ENCODE measurements at places on chromosomes 16 and 17. TPM values are rescaled to one million over a fixed set of nuclear protein-coding genes. Genes with fewer than 3 reads are reported as not detected.

EPX gene
- not detected for total RNA-seq

DNA sequence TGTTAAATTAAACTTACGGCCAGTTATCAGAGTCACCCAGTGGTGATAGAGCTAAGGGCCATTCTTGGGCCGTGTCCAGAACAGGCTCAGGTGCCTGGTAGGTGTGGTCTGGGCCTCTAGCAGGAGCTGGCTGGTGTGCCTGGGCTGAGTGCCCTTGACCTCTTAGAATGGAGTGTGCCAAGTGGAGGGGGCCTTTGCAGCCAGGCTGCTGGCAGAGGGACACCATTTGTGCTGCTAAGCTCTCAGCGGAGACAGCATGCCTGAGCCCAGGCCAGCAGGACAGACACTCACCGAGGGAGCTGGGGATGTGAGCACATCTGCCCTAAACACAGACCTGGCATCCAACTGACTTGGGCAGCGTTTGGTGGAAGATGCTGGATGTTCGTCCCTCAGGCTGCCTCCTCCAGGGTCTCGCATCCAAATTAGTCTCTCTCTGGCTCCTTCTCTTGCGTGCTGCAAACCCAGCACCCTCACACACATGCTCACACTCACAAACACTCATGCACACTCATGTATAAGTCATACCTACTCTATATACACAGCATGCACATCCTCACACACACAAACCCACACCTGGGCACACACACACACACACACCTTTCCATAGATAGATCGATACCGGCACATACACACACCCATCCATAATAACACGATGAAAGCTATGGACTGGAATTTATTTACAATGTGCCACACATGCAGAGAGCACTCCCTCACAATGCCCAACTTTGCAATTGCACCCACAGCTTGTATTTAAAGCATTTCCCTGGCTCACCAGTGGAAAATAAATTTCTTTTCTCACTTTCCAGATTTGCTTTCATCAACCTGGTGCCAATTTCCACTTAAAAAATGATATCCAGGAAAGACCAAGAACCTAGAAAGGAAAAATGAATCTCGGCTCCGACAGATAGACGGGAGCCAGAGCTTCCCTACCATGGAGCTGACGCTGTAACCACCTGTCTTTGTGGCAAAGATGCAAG lies 33.6 kb upstream of the CDH5 start:
- H3K4me3 ChIP-seq = no peak overlapping the region
- peaks cover 3% of the 10 kb centered on the region for H3K27me3 ChIP-seq
- no peaks in the 10 kb centered on the region for H3K4me1 ChIP-seq
- H3K36me3 ChIP-seq = no peaks in the 10 kb centered on the region

ZSCAN10 gene
- total RNA-seq = 0.78 TPM

GRCh38 chr17:27994586-27994985 lies 47.9 kb upstream of the NLK start:
- no peaks in the 10 kb centered on the region for H3K36me3 ChIP-seq
- H3K27me3 ChIP-seq = no peaks in the 10 kb centered on the region
- no peak for DNase-seq
- H3K4me1 ChIP-seq = peaks cover 19% of the 10 kb centered on the region
- H3K4me3 ChIP-seq = no peak overlapping the region
- H3K27ac ChIP-seq = no peak overlapping the region

DNA sequence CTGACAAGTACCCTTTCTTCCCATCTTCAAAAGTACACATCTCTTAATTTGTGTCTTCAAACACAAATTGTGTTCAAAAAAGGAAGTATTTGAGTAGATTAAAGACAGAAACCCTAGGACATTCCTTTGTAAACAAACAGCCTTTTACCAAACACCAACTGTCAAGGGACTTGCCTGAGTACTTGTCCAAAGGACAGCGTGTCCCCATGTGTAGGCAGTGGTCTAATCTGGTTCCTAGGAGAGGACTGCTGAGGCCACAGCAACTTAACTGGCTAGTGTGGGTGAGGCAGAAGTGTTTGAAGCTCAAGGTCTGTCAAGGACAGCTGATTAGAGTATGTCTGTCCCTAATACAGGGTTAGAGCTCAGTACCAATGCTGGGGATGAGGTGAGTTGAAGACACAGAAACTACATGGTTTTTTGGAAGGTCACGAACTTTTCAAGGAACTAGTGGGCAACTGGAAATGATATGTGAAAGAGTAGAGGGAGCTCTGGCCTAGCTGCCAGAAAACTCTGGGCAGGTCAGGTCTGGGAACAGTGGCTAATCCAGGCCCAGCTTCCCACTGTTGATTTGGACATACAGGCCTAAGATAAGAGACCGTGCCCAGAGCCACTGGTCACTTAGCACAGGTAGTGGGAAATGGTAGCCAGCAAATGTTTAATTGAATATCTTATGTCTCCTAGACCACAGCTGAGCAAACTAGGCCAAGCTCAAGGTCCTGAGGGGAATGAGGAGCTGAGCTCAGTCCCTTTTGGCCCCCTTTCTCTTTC lies 10.1 kb downstream of the HMOX2 start:
- H3K36me3 ChIP-seq = peaks cover 3% of the 10 kb centered on the region
- no peak for DNase-seq
- no peaks in the 10 kb centered on the region for H3K27me3 ChIP-seq
- H3K4me1 ChIP-seq = peaks cover 25% of the 10 kb centered on the region

TTYH2 gene
- total RNA-seq = 7.9 TPM

- H3K4me3 ChIP-seq = no peak overlapping the region
- H3K36me3 ChIP-seq = no peaks in the 10 kb centered on the region
- peaks cover 15% of the 10 kb centered on the region for H3K4me1 ChIP-seq
- no peaks in the 10 kb centered on the region for H3K27me3 ChIP-seq
- DNase-seq = peak; percentile 6
Observed at GRCh38 chr16:71214746-71215381, 15.7 kb downstream of the HYDIN start.

SULT1A4 gene
- total RNA-seq = 7.0 TPM

GRCh38 chr16:21684199-21684598 lies 20.4 kb downstream of the OTOA start:
- no peak overlapping the region for H3K4me3 ChIP-seq
- no peak overlapping the region for H3K27ac ChIP-seq
- no peaks in the 10 kb centered on the region for H3K4me1 ChIP-seq

GRCh38 chr16:30379158-30379783 lies 3.1 kb downstream of the SEPTIN1 start:
- H3K27ac ChIP-seq = peak overlapping the region; percentile 98
- H3K27me3 ChIP-seq = no peaks in the 10 kb centered on the region
- no peaks in the 10 kb centered on the region for H3K36me3 ChIP-seq
- peaks cover 9% of the 10 kb centered on the region for H3K4me1 ChIP-seq

DNA sequence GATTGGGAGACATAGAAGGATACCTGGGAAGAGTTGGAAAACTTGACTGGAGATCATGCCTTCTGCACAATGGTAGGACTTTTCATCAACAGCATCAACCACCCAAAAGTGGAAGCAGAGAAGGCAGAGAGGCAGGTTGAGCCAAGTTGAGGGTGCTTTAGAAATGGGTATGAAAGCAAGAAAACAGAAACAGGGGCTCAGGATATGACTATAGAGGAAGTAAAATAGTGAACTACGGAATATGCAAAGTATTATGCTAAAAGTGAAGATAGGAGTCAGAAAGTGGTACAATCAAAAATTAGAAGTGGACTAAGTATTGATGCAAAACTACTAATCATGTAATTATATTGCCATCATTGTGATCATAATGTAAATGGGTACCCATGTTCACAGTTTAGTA lies 16.1 kb upstream of the ARHGAP44 start:
- no peak overlapping the region for H3K27ac ChIP-seq
- no peaks in the 10 kb centered on the region for H3K4me1 ChIP-seq
- no peak overlapping the region for H3K4me3 ChIP-seq
- no peak for DNase-seq
- no peaks in the 10 kb centered on the region for H3K27me3 ChIP-seq
- H3K36me3 ChIP-seq = no peaks in the 10 kb centered on the region

GRCh38 chr17:80034791-80035686 lies 633 bp downstream of the TBC1D16 start:
- no peaks in the 10 kb centered on the region for H3K4me1 ChIP-seq
- H3K36me3 ChIP-seq = no peaks in the 10 kb centered on the region
- H3K4me3 ChIP-seq = peak overlapping the region; percentile 82
- H3K27me3 ChIP-seq = no peaks in the 10 kb centered on the region
- DNase-seq = peak; percentile 44
- no peak overlapping the region for H3K27ac ChIP-seq

DNA sequence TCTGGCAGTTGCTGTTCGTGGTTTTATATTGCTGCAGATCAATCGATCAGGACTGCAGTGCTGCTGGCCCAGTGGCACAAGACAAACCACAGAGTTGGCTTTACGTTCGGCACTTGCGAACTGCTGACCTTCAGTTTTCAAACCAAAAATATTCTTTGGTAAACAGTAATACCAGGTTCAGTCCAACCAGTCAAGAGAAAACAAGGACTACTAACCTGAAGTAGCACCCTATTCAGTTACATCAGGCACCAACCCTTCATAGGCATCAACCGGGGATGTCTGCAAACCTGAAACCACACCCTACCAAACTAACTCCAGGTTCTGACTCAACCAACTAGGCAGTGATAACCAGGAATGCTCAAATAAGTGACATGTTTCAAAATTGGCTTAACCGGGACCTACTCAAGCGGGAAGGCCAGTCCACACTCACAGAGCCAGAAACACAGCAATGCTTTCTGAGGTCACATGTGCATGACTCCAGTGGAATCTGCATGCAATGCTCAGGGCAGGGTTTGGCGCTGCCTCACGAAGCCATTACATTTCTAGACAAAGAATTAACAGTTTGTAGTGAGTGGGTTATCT lies 91.1 kb downstream of the SMG6 start:
- H3K27ac ChIP-seq = peak overlapping the region; percentile 96
- no peak for DNase-seq
- H3K4me1 ChIP-seq = peaks cover 66% of the 10 kb centered on the region
- no peak overlapping the region for H3K4me3 ChIP-seq
- no peaks in the 10 kb centered on the region for H3K36me3 ChIP-seq
- H3K27me3 ChIP-seq = no peaks in the 10 kb centered on the region

DNA sequence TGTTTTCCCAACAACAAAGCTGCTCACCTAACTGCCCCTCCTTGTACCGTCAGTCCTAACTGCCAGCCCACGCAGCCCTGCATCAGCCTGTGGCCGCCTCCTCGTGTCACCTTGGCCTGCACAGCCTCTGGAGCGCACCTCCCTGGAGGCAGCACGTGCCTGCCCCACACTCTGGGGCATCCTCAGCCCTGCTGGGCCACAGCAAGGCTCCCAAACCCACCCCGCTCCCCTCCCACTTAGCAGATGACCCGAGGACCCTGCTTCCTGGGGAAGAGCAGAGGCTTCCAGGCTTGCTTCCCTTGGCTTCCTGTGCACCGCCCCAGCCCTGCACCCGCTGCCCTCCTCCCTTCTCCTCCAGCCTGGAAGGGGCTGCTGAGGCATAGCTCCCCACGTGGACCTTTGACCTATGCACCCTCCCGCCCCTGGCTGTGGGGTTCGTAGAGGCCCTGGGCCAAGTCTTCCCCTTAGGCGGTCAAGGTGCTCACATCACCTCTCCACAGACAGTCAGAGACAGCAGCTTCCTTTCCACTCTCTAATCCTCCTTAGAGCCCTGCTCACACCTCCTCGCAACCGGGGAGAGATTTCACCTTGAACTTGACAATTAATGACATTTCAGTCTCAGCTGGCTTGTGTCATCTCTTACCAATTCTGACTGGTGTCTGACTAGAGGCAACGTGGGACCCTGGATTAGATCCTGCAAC lies 115.0 kb downstream of the MGAT5B start:
- no peak overlapping the region for H3K27ac ChIP-seq
- H3K4me1 ChIP-seq = no peaks in the 10 kb centered on the region
- H3K36me3 ChIP-seq = no peaks in the 10 kb centered on the region
- H3K4me3 ChIP-seq = no peak overlapping the region
- DNase-seq = no peak
- H3K27me3 ChIP-seq = no peaks in the 10 kb centered on the region

GRCh38 chr16:66416939-66417700 lies 10.0 kb upstream of the BEAN1 start:
- no peaks in the 10 kb centered on the region for H3K4me1 ChIP-seq
- DNase-seq = no peak
- H3K27ac ChIP-seq = no peak overlapping the region
- H3K27me3 ChIP-seq = peaks cover 12% of the 10 kb centered on the region
- no peak overlapping the region for H3K4me3 ChIP-seq

KPNB1 gene
- total RNA-seq = 218 TPM

DNA sequence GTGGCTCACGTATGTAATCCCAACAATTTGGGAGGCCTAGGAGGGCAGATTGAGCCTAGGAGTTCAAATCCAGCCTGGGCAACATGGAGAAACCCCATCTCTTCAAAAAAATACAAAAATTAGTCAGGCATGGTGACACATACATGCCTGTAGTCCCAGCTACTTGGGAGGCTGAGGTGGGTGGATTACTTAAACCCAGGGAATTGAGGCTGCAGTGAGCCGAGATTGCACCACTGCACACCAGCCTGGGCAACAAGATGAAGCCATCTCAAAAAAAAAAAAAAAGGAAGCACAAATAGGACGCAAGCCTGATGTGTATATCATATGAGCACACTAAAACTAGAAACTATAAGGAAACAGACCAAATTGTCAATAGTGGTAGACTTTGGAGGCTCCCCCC lies 17.1 kb upstream of the FLCN start:
- no peak overlapping the region for H3K27ac ChIP-seq
- H3K4me3 ChIP-seq = no peak overlapping the region
- H3K4me1 ChIP-seq = no peaks in the 10 kb centered on the region
- H3K27me3 ChIP-seq = no peaks in the 10 kb centered on the region

- H3K4me1 ChIP-seq = no peaks in the 10 kb centered on the region
- no peak overlapping the region for H3K27ac ChIP-seq
- DNase-seq = no peak
- no peaks in the 10 kb centered on the region for H3K27me3 ChIP-seq
- H3K36me3 ChIP-seq = no peaks in the 10 kb centered on the region
Observed at GRCh38 chr17:14760719-14761411, 460.0 kb downstream of the HS3ST3B1 start.

DNA sequence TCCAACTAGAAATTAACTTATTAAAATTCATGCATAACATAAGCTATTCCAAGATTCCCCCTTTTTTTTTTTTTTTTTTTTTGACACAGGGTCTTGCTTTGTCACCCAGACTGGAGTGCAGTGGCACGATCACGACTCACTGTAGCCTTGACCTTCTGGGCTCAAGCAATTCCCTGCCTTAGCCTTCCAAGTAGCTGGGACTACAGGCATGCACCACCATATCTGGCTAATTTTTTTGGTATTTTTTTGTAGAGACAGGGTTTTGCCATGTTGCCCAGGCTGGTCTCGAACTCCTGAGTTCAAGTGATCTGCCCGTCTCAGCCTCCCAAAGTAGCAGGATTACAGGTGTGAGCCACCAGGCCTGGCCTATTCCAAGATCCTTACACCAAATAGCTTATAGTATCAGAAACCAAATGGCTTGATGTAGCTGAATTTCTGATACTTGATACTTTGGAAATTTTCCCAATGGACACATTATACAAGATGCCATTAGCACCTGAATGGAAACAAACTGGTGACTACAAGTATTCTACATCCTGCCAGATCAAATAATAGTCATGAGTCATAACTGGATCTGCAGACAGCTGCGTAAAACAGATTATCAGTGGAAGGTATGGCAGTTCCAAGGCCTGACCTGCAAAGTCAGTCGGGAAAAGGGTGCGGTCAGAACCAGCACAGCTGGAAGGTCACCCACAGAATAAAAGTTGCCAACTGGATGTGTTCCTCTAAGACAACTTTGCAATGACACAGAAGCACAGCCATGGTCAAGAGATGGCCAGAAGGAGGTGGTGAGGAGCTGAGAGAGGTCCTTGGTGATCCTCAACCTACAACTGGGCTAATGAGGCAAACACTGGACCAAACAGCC lies 14.5 kb downstream of the TUBG1 start:
- no peak overlapping the region for H3K27ac ChIP-seq
- H3K27me3 ChIP-seq = no peaks in the 10 kb centered on the region

- H3K36me3 ChIP-seq = no peaks in the 10 kb centered on the region
- peaks cover 15% of the 10 kb centered on the region for H3K4me1 ChIP-seq
- H3K4me3 ChIP-seq = no peak overlapping the region
- no peaks in the 10 kb centered on the region for H3K27me3 ChIP-seq
Observed at GRCh38 chr16:87368029-87368770, 15.4 kb downstream of the FBXO31 start.

SLC5A2 gene
- not detected for total RNA-seq
